ENCODE measurements at places on chromosomes 1 and 21.

GRCh38 chr1:52191395-52191965 is 49.6 kb downstream of the ZFYVE9 start:
- DNase-seq: no peak

DNA sequence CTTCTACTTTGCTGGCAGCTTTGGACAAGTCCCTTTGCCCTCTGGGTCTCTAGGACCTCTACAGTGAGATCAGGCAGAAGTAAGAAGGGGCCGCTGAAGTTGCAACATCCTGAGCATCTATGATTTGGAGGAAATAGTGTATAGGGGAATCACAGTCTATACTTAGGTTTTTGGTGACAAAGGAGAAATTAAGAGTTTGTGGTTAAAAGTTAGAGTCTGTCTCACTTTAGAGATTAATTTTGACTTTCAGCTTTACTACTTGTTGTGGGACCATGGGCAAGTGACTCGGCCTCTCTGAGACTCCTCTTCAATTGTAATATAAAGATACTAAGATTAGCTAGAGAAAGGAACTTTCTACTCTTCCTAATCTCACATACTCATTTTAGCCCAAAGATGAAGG is 33.1 kb upstream of the LMX1A start:
- DNase-seq: no peak

DNA sequence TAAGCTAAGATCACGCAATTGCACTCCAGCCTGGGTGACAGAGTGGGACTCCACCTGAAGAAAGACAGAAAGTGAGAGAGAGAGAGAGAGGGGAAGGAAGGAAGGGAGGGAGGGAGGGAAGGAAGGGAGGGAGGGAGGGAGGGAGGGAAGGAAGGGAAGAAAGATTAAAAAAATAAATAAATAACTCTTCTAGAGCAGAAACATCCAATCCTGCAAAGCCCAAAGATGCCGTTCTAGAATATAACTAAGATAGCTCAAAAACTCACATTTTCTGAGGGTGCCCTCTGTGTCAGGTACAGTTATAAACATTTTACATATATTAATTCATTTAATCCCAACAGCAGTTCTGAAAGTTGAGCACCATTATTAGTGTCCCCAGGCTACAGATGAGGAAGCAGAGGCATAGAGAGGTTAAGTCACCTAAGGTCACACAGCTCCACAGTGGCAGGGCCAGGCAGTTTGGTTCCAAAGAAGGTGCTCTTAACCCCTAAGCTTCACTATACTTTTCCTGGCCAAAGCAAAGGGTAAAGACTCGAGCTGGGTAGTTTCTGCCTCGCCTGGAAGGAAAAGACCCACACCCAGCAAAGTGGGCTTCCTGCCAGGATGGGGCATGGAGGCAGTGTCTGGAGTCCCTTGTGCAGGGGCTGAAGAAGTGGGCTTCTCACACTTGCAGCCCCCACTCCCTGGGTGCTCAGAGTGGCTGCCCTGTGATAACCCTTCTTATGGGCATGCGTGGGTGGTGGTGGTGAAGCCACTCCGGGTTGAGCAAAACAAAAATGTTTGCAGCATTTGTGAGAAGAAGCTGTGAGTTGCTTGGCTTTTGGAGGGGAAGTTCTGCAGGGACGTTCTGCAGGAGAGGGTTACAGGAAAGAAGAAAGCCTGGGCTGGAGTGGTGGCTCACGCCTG is 7.9 kb upstream of the PIK3CD start:
- DNase-seq: no peak

- no peak for DNase-seq
Measured at GRCh38 chr1:105652109-105652508, 1404.4 kb upstream of the PRMT6 start.

GRCh38 chr1:159925719-159926078 is 392 bp upstream of the TAGLN2 start:
- DNase-seq: no peak

- DNase-seq: peak; percentile 85
Measured at GRCh38 chr1:198601936-198602889, 36.6 kb upstream of the PTPRC start.

DNA sequence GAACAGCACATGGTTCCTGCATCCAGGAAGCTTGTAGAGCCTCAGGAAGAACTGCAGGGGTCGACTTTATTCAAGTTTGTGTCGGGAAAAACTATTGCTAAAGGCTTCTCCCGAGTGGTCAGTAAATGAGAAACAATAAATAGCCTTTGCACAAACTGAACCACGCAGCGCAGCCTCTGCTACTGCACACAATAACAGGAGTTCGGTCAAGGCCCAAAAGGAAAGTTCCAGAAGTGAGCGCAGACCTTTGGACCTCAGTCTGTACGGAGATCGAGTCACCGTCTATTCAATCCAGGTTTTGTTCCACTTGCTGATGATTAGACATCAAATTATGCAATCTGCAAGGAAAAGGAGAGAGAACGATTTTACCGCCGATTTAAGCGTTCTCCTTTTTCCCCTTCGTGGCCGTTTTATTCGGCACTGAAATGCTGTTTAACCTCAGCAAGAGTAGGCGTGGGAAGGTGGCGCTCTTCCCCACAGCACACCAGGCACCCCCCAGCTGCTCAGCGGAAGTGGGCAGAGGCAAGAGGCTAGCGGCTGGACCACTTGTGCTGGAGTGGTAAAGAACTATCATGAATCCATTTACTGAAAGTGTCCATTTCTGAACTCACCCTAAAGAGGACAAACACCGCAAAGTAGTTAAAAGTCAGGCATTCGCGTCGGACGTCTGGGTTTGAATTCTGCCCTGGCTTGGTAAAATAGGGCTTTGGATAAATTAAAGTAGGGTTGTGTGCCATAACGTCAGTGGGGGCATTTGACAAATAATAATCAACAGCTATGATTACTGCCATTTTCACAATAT is 6.1 kb upstream of the LHX8 start:
- DNase-seq: no peak

- DNase-seq: no peak
Measured at GRCh38 chr1:224730540-224730939, 114.4 kb downstream of the CNIH3 start.

DNA sequence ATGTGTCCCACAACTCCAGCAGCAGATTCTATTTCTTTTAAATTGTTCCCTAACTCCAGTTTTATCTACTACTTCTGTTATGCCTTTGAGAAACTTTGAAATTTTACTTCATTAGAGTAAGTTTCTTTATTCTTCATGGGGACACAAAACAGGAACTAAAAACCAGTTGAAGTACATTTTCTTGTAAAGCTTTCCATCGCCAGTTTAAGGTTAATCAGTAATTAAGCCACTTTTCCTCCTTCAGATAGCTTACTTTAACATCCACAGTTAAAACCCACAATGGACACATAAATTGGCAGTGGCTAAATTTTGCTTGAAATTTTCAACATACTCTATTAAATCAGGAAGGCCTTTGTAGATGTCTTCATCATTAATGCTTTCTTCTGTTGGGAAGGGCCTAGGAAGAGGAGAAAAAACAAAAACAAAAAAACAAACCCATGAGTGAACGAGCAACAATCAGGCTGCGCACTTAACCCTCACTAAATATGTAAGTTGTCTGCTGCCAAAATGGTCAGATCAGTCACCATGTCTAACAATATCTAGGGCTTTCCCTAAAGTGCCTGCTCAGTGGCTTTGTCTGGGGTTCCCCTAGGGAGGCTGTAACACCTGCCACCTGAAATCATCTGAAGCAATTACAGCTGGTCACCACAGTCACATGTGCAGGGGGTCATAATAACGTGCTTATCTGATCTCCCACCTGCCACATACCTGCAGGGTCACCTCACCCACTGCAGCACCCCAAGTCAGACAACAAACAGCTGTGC is 187.9 kb downstream of the VAV3 start:
- no peak for DNase-seq

DNA sequence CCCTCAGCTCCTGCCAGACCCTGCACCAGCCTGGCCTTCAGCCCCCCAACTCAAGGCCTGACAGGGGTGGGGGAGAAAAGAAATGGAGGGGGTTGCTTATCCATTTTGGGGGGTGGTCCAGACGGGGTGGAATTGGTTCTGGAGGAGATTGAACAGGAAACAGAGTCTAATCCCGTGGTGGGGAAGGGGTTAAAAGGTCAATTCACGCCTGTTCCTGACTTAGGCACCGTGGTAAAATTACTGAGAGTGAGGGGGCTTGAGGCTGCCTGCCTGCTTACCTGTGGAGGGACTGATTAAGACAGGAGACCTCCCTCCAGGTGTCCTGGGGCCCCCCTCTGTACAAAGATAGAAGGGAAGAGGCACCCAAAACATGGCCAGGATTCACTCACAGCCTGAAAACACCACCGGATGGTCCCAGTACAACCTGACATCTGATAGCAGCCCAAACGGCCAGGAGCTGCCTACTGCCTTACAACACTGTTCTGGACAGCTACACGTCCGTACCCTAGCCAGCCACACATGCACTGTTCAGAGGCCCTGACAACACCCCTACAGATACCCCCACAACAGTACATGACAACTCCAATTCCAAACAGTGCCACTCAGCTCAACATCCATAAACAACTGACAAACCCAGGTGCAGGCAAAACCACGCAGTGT is 31.8 kb downstream of the AHDC1 start:
- DNase-seq: no peak

- DNase-seq: peak; percentile 96
Measured at GRCh38 chr1:225508538-225509375, 80.9 kb upstream of the LBR start.

DNA sequence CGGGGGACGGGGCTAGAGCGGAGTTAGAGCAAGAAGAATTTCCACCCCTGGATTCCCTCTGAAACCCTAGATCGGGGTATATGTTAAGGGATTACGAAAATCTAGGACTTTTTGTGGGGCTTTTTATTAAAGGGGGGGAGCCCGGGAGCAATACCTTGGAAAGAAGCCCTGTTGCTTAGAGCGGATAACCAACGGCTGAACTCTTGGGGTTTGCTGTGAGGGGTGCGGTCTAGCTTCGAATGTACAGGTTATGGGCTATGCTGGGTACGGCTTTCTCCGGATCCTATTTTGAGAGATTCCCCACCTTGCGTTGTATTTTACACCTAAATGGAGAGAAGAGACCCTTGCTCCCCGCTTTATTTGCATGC is 626 bp downstream of the DYRK3 start:
- DNase-seq: no peak

DNA sequence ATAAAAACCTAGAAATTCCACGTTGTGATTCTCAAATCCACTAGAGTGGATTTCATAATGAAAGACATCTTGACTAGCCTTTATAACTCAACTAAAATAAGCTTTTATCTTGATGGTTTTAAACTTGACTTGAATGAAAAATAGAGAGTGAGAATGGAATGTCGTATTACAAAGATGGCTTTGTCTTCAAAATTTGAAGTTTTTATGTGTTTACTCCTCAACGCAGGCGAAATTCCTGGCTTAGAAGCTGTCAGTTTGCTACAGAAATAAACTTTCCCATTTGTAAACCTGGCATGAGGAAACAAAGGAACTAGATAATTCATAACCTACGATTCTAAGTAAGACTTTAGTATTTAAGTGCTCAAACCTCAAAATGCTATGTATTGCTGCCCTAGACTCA is 90.0 kb upstream of the KRTAP19-8 start:
- no peak for DNase-seq

- DNase-seq: no peak
Measured at GRCh38 chr1:116493484-116494352, 77.1 kb downstream of the CD58 start.

- no peak for DNase-seq
Measured at GRCh38 chr1:228983231-228983660, 248.0 kb downstream of the RHOU start.

- no peak for DNase-seq
Measured at GRCh38 chr1:227998374-227999055, 8.3 kb upstream of the WNT3A start.

DNA sequence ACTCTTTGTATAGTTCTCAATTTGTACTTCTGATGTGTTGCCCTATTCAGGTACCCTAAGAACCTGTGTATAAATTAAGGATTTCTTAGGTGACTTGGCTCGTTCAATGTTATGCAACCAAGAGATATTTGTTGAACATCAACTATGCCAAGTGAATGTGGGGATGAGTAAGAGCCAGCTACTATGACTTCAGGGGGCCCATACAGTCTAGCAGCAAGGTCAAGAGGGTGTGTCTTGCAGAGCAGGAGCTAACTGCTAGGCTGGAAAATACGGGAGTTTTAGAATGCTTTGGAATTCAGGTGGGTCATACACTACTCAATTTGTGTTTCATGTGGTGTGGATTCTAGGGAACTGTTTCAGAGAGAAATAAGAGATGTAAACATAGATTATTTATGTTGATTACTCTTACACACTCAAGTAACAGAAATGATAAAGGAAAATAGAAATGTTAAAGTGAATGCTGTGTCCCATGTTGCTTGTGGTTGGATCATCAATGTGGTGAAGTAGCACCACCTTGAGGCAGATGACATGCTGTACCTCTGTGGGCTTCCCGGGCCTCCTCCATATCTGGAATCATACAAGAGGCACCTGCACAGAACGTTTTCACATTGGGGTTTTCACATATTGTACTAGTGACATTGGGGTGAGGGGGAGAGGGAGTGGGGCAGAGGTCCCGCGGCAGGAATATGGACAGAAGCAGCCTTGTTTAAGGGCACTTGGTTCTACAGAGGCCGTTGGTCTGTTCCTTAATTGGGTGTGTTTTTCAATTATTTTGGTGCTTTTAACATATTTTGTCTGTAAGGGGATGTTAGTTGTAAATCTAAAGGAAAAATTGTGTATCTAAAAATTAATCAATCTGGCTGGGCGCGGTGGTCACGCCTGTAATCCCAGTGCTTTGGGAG is 12.4 kb downstream of the ARPC5 start:
- peak; percentile 73 for DNase-seq

DNA sequence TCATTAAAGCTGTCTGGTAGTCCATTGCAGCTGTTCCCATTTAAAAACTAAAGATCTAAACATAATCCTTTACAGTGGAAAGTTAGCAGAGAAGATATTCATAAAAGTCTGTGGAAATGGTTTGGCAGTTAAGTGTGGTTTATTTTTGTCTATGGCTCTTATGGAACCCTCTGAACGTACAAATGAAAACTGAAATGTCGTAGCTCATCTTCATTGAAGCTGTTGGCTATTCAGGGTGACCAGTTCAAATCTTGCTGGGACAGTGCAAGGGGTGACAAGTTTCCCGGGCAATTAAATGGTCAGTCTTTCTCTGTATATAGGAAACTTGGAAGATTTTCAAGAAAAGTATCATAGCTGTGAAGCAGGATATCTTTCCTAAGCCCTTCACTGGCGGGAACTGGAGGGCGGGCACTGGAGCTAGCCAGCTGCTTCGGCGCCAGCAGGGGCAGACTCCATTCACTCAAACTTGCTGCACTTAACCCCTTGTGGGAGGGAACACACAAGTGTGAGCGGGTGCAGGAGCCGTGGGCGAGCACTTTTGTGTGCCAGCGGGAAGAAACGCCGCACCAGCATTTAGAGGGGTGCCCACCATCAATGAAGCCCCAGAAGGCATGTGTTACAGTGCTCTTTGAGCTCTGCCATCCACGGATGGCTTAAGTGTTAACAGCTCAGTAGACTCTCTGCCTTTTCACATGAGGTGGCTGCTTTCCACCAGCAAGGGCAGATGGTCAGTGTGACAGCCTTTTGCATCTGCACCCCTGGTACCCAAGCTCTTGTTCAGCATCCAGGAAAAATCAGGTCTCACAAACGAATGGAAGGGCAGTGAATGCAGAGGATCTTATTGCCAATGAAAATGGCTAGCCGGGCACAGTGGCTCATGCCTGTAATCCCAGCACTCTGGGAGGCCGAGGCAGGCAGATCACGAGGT is 232.1 kb upstream of the KAZN start:
- peak; percentile 40 for DNase-seq

Measured in fibroblast of skin of scalp (primary cell).